HCT116 (cell line): ENCODE measurements at places on chromosomes 13 and 19.

- no peak overlapping the region for H3K4me3 ChIP-seq
- H3K27ac ChIP-seq = no peak overlapping the region
- H3K4me1 ChIP-seq = no peaks in the 10 kb centered on the region
- no peaks in the 10 kb centered on the region for H3K27me3 ChIP-seq
Measured at GRCh38 chr13:24274452-24275021, 34.8 kb upstream of the C1QTNF9 start.

DNA sequence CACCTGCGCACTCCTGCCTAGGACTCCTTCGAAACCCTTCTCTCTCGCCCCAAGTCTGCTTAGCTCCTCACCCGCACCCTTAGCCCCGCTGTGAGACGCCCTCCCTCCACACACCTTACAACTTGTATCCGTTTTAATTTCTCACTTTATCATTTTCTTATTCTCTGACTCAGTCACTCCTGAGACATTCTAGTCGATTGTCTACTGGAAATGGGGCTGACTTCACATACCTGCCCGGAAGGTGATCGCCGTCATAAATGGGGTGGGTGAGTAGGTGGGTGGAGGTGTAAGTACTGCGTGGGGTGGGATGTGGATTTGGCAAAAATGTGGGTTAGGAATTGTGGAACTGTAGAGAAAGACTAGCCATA, 714 bp downstream of the NDFIP2 start:
- peak overlapping the region; percentile 95 for H3K4me3 ChIP-seq
- H3K4me1 ChIP-seq = peaks cover 39% of the 10 kb centered on the region
- no peaks in the 10 kb centered on the region for H3K27me3 ChIP-seq
- no peak for DNase-seq

DNA sequence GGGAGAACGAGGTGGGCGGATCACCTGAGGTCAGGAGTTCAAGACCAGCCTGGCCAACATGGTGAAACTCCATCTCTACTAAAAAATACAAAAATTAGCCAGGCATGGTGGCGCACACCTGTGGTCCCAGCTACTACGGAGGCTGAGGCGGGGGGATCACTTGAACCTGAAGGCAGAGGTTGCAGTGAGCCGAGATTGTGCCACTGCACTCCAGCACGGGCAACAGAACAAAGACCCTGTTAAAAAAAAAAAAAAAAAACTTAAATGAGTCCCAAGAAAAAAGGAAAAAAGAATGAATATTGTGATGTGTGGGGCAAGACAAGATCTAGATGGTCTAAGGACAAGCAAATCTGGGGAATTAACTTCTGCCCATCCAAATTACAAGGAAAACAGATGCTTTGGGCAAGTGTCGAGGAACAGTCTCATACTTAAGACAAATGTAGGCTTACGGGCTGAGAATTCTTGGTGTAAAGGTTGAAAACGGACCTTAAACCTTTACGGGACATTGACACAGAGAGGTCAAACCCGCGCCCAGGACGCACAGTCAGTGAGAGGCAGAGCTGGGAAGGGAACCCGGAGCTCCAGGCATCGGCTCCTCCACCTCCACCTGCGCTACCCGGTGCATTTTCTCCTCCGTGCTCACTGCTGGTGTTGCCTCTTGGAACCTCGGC, 656 bp upstream of the ZNF324 start:
- peaks cover 4% of the 10 kb centered on the region; the same call in 1 of the 2 replicates for H3K36me3 ChIP-seq
- DNase-seq = no peak
- peak overlapping the region; percentile 36; the same call in 1 of the 2 replicates for H3K27ac ChIP-seq
- no peaks in the 10 kb centered on the region for H3K27me3 ChIP-seq

DNA sequence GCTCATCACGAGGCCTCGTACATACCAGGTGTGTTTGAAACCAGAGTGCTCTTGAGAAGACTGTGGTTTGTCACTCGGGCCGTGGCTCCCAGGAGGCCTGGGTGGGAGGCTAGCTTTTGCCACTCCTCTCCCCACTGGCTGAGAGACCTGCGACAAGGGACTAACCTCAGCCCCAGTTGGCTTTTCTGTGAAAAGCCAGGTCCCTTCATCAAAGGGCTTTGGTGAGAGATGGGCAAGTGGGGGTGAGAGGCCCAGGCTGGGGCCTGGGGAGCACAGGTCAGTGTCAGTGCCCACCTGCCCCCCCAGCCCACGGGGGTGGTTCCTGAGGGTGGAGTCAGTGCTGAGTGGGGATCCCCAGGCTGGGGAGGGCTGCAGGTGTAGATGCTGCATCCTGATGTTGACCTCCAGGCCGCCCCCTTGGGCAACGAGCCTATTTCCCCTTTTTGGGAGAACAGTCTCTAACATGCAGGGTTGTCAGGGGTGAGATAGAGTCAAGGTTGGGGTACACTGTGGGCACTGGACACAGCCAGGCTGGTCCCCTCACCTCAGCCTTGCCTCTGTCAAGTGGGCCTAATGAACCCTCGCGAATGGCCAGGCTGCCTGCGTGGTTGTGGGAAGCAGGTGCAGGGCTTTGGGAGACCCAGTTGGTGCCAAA, 661 bp downstream of the KCNJ14 start:
- H3K36me3 ChIP-seq = peaks cover 55% of the 10 kb centered on the region
- H3K4me3 ChIP-seq = no peak overlapping the region
- H3K27ac ChIP-seq = no peak overlapping the region
- DNase-seq = no peak
- H3K27me3 ChIP-seq = no peaks in the 10 kb centered on the region
- H3K4me1 ChIP-seq = no peaks in the 10 kb centered on the region

- H3K4me1 ChIP-seq = no peaks in the 10 kb centered on the region; the same call in 1 of the 2 replicates
- no peak overlapping the region for H3K4me3 ChIP-seq
- no peak for DNase-seq
- no peak overlapping the region for H3K27ac ChIP-seq
- H3K27me3 ChIP-seq = no peaks in the 10 kb centered on the region
- H3K36me3 ChIP-seq = no peaks in the 10 kb centered on the region; the same call in 1 of the 2 replicates
Measured at GRCh38 chr19:18896421-18896841, 473 bp upstream of the CERS1 start.

GRCh38 chr13:106503730-106504453, 31.6 kb downstream of the EFNB2 start:
- peaks cover 13% of the 10 kb centered on the region; the same call in 1 of the 2 replicates for H3K4me1 ChIP-seq
- no peak overlapping the region for H3K27ac ChIP-seq
- 0 out of 2 replicates have a peak, but pooled peaks cover 6% of the 10 kb centered on the region for H3K36me3 ChIP-seq
- no peak for DNase-seq
- no peak overlapping the region for H3K4me3 ChIP-seq

GRCh38 chr13:20125129-20125782, 35.6 kb downstream of the GJA3 start:
- no peaks in the 10 kb centered on the region for H3K27me3 ChIP-seq
- H3K4me1 ChIP-seq = peaks cover 62% of the 10 kb centered on the region
- H3K27ac ChIP-seq = no peak overlapping the region
- no peaks in the 10 kb centered on the region for H3K36me3 ChIP-seq
- DNase-seq = no peak

DNA sequence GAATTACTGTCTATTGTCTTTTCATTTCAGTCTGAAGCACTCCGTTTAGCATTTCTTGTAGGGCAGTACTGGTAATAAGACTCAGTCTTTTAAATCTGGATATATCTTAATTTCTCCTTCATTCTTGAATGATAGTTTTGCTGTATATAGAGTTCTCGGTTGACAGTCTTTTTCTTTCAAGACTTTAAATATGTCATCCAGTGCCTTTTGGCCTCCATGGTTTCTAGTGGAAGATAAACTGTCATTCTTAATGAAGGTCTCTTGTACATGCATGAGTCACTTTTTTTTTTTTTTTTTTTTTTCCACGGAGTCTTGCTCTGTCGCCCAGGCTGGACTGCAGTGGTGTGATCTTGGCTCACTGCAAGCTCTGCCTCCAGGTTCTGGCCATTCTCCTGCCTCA, 27.2 kb upstream of the ZDHHC20 start:
- no peak overlapping the region for H3K27ac ChIP-seq
- no peaks in the 10 kb centered on the region for H3K4me1 ChIP-seq
- H3K36me3 ChIP-seq = no peaks in the 10 kb centered on the region

GRCh38 chr19:53671663-53672062, 39.9 kb downstream of the DPRX start:
- no peak for DNase-seq
- H3K27ac ChIP-seq = no peak overlapping the region
- no peaks in the 10 kb centered on the region for H3K27me3 ChIP-seq
- no peaks in the 10 kb centered on the region for H3K4me1 ChIP-seq
- H3K36me3 ChIP-seq = no peaks in the 10 kb centered on the region
